Activated CD4-positive, alpha-beta T cell treated with anti-CD3 and anti-CD28 coated beads for 36 hours (primary cell): ENCODE measurements at places on chromosomes 7 and 10.

DNA sequence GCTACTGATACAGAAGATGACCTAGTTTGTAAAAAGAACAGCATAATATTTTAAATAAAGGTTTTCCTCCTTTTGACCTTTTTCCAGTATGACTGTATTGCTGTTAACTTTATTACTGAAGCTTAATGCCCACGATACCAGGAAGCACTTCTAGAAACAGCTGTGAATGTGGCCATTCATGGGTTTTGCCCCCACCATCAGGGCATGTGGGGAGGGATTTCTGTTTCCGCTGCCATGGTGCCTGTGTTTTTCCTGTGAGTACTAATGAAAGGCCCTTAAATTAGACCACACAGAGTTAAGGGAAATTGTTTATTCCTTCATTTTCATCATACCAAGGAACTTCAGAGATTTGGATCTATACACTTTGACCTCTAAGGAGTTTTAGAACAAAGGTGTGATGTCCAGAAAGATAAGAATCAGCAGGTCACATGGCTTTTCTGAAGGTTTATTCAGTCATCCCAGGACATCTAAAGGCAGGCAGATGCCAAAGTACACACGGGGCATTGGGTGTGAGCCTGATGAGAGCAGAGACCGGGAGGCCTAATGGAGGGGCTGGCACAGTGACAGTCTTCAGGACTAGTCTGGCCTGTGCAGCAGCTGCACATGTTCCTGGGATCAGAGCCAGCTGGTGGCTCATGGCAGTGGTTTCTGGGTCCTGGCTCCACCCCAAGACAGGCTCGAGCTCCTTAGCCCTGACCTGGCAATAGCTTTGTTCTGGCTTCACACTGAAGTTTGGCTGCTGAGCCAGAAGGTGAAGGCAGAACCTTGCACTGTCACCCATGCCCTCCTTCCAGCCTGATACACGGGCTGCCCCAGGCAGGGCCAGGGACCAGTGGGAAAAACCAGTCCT lies 190.9 kb downstream of the REEP3 start:
- no peaks in the 10 kb centered on the region for H3K27me3 ChIP-seq
- peaks cover 15% of the 10 kb centered on the region for H3K4me1 ChIP-seq
- no peak overlapping the region for H3K4me3 ChIP-seq
- DNase-seq = no peak

DNA sequence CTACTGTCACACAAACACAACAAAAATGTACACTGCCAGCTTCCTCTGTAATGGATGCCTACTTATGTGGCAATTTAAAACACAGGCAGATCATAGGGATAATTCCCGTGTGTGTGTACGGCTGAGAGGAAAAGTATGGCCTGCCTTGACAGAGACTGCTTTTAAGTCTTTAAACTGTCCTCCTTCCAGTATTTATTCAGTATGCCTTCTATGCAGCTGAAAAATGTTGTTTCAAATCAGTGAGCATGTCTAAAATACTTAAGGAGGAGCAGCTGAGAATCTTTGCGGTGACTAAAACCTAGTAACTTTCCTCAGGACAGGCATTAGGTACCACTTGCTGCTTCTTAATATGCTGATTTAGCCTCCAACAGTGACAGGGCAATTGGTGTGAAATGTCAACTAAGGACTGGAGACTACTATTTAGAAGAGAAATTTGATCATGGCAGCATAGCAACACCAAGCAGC lies 126.3 kb downstream of the CACNA2D1 start:
- no peaks in the 10 kb centered on the region for H3K36me3 ChIP-seq
- H3K27ac ChIP-seq = no peak overlapping the region
- H3K4me1 ChIP-seq = no peaks in the 10 kb centered on the region
- H3K4me3 ChIP-seq = no peak overlapping the region
- no peaks in the 10 kb centered on the region for H3K27me3 ChIP-seq
- DNase-seq = no peak

GRCh38 chr7:69799048-69799697 lies 200.9 kb downstream of the AUTS2 start:
- no peak for DNase-seq
- H3K36me3 ChIP-seq = no peaks in the 10 kb centered on the region
- no peak overlapping the region for H3K4me3 ChIP-seq
- no peaks in the 10 kb centered on the region for H3K4me1 ChIP-seq

GRCh38 chr7:158849768-158850544 lies 6.4 kb upstream of the DYNC2I1 start:
- H3K4me1 ChIP-seq = peaks cover 25% of the 10 kb centered on the region
- H3K36me3 ChIP-seq = no peaks in the 10 kb centered on the region
- no peak overlapping the region for H3K27ac ChIP-seq
- H3K27me3 ChIP-seq = no peaks in the 10 kb centered on the region
- no peak overlapping the region for H3K4me3 ChIP-seq
- no peak for DNase-seq

DNA sequence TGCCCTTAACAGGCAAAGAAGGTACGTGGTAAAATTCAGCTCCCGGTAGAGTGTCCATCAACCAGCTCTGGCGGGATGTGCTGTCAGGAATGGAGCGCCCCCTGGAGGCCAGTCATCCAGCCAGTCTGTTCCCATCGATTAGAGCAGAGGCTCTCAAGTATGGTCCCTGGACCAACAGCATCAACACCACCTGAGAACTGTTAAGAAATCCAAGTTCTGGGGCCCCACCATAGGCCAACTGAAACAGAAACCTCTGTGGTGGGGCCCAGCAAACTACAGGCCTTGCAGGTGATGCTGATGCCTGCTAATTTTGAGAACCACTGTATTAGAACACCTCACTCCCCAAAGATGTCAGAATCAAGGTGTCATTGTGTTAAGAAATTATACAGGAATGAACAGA lies 109.2 kb downstream of the DPY19L1 start:
- no peak overlapping the region for H3K4me3 ChIP-seq
- peaks cover 5% of the 10 kb centered on the region for H3K27me3 ChIP-seq
- H3K4me1 ChIP-seq = no peaks in the 10 kb centered on the region
- peaks cover 2% of the 10 kb centered on the region for H3K36me3 ChIP-seq

DNA sequence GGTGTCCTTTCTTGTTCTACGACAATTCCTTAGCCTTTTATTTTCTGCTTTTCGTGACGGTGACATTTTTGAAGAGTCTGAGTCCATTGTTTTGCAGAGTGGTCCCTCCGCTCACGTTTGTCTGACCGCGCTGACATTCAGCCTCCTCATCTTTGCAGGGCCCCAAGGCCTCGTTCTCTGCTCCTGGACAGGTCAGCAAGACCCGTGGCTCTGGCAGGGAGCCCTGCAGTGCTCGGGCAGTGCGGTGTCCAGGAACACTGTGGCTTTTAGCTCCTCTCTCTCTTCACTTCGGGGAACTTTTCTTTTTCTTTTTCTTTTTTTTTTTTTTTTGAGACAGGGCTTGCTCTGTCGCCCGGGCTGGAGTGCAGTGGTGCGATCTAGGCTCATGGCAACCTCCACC lies 142.5 kb downstream of the DNAJB6 start:
- no peak overlapping the region for H3K4me3 ChIP-seq
- no peaks in the 10 kb centered on the region for H3K27me3 ChIP-seq
- H3K27ac ChIP-seq = peak overlapping the region; percentile 19
- no peak for DNase-seq
- no peaks in the 10 kb centered on the region for H3K36me3 ChIP-seq

- DNase-seq = no peak
- H3K27ac ChIP-seq = no peak overlapping the region
- H3K4me1 ChIP-seq = no peaks in the 10 kb centered on the region
- H3K27me3 ChIP-seq = peaks cover 26% of the 10 kb centered on the region
- H3K36me3 ChIP-seq = no peaks in the 10 kb centered on the region
- no peak overlapping the region for H3K4me3 ChIP-seq
Observed at GRCh38 chr10:79995979-79996634, 47.2 kb upstream of the SFTPD start.

DNA sequence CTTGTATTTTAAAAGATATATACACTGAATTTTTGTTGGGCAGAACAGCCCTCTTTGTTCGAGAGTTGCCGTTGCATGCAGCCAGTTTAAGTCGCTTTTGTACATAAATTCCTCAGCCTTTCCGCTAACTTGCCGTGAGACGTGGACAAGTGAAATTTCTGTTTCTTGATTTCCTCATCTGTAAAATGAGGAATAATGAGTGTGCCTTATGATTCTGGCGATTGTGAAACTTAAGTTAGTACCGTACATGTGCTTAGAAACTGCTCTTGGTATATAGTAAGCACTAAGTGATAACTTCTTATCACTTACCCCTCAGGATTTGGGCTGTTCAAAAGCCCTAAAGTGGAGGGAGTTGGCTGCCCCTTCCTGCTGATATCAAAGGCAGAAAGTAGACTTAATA lies 1.4 kb downstream of the CCNJ start:
- H3K36me3 ChIP-seq = peaks cover 38% of the 10 kb centered on the region
- peak overlapping the region; percentile 79 for H3K27ac ChIP-seq
- no peaks in the 10 kb centered on the region for H3K27me3 ChIP-seq
- H3K4me1 ChIP-seq = peaks cover 47% of the 10 kb centered on the region

- no peak overlapping the region for H3K4me3 ChIP-seq
- no peak overlapping the region for H3K27ac ChIP-seq
- no peaks in the 10 kb centered on the region for H3K27me3 ChIP-seq
- no peak for DNase-seq
Observed at GRCh38 chr10:4939224-4940072, 23.8 kb upstream of the AKR1C1 start.
